Glomerular endothelial cell (primary cell): ENCODE measurements at places on chromosomes 5 and 9. TPM values are rescaled to one million over a fixed set of nuclear protein-coding genes. Genes with fewer than 3 reads are reported as not detected.

Gene MYOZ3
- total RNA-seq = 0.53 and 0.93 TPM in 2 replicates

Gene ARAP3
- total RNA-seq = 43.5 and 69.0 TPM in 2 replicates

Gene CNTNAP3B
- 18.8 and 51.5 TPM in 2 replicates for total RNA-seq

Gene DDX4
- total RNA-seq = not detected in 2 replicates

Gene SEMA6A
- total RNA-seq = 4.8 and 9.3 TPM in 2 replicates

Gene CCNJL
- total RNA-seq = 18.5 and 23.2 TPM in 2 replicates

Gene SHISAL2B
- total RNA-seq = not detected in 2 replicates

Gene MOB3B
- 0.05 and 0.47 TPM in 2 replicates for total RNA-seq

Gene CAMK4
- total RNA-seq = 1.0 and 5.8 TPM in 2 replicates

Gene TTC39B
- total RNA-seq = 3.6 and 5.1 TPM in 2 replicates

Gene IL4
- total RNA-seq = not detected in 2 replicates
